T-helper 2 cell (primary cell): ENCODE measurements at places on chromosomes 2 and 18.
A peak's percentile ranks its signal among the peaks of the same experiment; 100 is the strongest.

- DNase-seq, result no peak
Observed at GRCh38 chr2:143087033-143087432, 42.2 kb upstream of the ARHGAP15 start.

DNA sequence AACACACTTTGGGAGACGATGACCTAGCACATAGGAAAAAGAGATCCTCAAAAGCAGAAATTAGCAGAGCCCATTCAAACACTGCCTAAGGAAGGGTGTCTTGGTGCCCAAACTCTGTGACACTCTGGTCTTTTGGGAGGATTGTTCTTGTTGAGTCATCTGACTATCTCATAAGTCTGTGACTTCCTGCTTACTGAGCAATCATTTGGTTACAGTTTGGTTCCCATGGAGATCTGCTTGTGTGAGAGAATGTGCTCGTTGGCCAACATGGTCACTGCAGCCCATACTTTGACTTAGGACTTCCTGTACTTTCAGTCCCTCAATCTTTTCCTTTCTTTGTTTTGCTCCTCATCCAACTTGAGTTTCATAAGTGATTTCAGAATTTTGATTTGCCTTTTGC lies 602.9 kb downstream of the NYAP2 start:
- no peak for DNase-seq

DNA sequence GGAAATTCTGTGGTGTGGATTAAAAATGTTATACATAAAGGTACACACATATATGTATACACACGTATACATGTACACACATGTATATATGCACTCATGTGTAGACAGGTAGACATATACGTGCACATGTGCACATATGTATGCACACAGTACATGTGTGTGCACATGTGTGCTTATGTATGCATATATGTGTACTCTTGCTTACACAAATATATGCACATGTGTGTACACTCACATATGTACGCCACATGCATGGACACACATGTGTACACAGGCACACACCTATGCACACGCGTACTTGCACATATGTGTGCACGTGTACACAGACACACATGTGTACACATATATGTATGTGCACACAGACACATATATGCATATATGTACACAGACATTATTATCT lies 142.8 kb upstream of the SALL3 start:
- no peak for DNase-seq

- no peak for DNase-seq
Observed at GRCh38 chr2:172052000-172052983, 33.0 kb upstream of the DLX1 start.

DNA sequence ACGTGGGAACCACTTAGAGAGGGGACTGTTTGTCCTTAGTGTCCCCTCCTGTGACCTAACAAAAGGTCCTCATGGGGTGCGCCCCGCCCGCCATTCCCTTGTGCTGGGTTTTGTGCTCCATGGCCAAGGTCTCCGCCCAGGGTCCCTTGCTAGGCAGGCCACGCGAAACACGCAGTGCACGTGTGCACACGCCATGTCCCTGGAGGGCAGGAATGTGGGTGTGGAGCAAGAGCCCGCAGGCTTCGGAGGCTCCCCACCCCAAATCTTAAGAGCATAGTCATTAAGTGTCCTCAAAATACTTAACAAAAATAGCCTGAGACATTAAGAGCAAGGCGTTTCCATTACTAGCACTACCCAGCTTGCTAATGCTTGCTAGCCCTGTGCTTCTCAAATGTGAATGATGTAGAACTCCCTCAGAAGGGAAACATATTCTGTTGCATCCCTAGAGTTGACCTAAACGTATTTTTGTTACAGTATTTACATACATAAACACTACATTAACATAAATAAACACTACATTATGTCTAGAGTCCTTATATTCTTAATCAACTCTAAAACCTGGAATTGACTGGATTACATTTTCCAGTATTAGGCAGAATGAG lies 117.6 kb upstream of the APCDD1 start:
- DNase-seq, result no peak

GRCh38 chr18:58045242-58046092 lies 1.4 kb downstream of the NEDD4L start:
- peak; percentile 5 for DNase-seq

GRCh38 chr2:238875101-238875470 lies 27.2 kb downstream of the TWIST2 start:
- no peak for DNase-seq

DNA sequence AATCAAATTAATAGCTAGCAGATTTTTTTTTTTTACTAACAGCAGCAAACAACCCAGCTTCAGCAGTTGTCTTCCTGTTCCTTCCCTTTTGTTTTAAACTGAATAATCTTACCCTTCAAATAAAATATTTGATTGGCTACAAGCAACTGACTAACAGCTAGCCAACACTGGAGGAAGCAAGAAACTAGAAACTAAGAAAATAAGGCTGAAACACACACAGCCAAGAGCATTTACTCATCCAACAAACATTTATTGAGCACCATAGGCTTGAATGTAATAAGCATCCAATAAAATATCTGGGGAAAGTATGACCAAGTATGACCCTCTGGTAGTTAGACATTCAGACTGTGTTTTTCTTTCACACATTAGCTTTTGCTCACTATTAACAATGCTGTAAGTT lies 189.2 kb downstream of the CD226 start:
- no peak for DNase-seq

DNA sequence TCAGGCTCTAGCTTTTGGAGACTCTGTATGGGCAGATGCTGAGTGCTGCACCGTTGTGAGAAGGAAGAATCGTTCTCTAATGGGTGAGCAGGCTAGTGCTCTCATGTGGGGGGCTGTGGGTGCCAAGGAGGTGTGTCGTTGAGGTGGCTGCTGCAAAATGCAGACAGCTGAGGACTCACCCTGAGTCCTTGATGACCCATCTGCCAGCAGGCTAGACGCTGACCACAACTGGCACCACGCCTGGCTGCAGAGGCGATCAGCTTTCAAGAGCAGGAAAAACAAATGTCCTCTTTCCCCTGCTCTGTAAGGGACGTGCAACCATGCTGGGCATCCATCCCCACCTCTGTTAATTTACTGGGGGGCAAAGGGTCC lies 48.2 kb downstream of the HAUS1 start:
- no peak for DNase-seq

- no peak for DNase-seq
Observed at GRCh38 chr2:104866122-104866864, 12.4 kb downstream of the POU3F3 start.

DNA sequence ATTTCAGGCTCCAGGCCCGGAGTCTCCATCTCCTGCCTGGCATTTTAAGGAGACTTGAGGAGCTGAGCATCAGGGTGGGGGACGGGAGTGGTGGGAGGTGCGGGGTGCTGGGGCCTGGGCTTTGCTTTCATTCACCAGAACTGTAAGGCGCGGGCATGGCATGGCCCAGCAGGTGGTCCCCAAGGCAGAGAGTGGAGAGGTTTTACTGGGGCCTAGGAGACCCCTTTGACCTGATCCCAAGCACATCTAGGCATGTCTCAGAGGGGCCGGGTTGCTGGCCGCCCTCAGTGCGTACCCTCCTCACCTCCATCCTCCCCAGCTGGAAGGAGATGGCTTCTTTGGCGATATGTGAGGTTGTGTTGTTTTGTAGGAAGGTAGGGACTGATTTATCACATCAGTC lies 172.5 kb downstream of the KLHL29 start:
- DNase-seq, result no peak
